Activated naive CD8-positive, alpha-beta T cell treated with anti-CD3 and anti-CD28 coated beads, Interleukin-2, amount 50 U/mL, for 16 hours (primary cell): ENCODE measurements at places on chromosomes 2 and 18.

DNA sequence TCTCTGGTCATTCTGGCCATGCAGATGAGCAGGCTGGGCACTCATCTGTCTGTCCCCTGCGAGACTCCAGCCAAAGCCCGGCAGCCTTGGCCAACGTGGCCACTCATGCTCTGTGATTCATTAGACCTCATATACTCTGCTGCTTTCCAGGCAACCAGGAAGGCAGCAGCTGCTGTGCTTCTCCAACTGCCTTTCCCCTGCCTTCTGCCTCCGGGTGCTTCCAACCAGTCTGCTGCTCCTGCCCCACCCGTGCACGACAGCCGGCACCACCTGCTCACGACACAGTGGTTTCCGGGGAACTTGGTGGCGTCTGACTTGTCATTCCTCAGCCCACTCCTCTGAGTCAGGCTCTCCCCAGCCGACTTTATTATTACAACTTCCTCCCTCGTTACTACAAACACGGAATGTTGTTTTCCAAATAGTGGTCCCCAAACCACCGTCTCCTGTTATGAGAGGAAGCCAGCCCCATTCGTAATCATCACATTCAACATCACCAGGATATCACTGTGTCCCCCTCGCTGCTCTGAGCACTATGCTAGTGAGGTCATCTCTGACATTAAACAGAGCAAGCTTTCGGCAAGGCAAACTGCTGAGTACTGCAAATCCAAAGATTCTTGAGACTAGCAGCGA, 392.4 kb downstream of the ALK start:
- no peak for DNase-seq

- DNase-seq = no peak
These were observed 24.6 kb downstream of the CROCC2 start for GRCh38 chr2:240930631-240931318.

DNA sequence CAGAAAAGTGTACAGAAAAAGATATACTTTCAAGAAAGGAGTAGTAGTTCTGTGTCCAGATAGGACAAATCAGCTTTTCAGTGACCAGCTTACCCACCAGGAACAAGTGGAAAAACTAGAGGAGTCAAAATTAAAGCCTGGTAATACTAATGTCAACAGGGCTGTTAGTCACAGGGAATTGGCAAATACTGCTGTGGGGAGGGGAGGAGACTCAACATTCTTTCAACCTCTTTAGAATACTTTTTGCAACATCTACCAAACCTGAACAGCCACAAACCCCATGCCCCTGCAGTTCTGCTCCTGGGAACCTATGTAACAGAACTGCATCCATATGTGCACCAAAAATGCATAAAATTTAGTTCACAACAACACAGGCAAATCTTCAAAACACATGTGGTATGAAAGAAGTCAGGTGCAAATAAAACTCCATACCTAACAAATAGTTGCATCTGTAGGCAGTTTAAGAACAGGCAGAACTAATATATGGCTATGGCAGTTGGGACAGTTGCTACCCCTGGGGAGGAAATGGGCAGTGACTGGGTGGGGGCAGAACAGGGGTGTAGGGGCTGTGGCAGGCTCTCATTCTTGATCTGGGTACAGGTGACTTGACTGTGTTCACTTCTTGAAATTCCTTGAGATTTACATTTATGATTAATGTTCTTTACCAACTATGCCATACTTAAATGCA, 9.7 kb downstream of the CMPK2 start:
- no peak for DNase-seq

DNA sequence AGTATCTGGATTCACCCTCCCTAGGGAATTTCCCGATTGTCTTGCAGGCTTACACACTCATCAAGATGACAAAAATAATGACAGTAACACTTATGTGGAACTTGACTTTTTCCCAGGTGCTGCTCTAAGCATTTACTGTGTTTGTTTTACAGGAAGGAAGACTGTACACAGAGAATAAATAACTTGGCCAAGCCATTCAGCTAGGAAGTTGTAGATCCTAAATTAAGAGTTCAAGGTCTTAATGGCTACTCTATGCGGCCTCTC, 549 bp upstream of the DPP4 start:
- DNase-seq = no peak

- DNase-seq = no peak
These were observed 35.7 kb downstream of the XRCC5 start for GRCh38 chr2:216144857-216145256.

DNA sequence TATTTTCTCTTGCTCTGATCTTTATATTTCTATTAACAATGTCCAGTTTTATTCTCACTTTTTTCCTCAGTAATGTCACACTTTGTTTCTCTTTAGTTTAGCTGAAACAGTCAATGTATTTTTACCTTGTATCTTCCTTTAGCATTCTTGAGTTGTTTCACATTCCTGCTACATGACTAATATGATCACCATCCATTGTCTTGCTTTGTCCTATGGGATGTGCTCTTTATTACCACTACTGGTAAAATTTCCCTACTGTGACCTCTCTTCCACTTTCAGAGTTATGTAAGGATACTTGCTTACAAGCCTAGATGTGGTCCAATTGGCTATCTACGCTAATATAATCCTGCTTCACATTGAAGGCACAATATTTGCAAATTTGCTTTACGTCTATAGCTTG, 457.9 kb downstream of the PIK3C3 start:
- no peak for DNase-seq

- DNase-seq = no peak
These were observed 32.4 kb downstream of the TMEM87B start for GRCh38 chr2:112087346-112088020.

- DNase-seq = no peak
These were observed 327.4 kb upstream of the CWC22 start for GRCh38 chr2:180334514-180334913.

- DNase-seq = no peak
These were observed 3.2 kb upstream of the NEMP2 start for GRCh38 chr2:190537765-190538164.

- DNase-seq = no peak
These were observed 37.3 kb upstream of the DNAH7 start for GRCh38 chr2:196105951-196106350.

GRCh38 chr18:25798046-25798445, 292.4 kb downstream of the SS18 start:
- no peak for DNase-seq

DNA sequence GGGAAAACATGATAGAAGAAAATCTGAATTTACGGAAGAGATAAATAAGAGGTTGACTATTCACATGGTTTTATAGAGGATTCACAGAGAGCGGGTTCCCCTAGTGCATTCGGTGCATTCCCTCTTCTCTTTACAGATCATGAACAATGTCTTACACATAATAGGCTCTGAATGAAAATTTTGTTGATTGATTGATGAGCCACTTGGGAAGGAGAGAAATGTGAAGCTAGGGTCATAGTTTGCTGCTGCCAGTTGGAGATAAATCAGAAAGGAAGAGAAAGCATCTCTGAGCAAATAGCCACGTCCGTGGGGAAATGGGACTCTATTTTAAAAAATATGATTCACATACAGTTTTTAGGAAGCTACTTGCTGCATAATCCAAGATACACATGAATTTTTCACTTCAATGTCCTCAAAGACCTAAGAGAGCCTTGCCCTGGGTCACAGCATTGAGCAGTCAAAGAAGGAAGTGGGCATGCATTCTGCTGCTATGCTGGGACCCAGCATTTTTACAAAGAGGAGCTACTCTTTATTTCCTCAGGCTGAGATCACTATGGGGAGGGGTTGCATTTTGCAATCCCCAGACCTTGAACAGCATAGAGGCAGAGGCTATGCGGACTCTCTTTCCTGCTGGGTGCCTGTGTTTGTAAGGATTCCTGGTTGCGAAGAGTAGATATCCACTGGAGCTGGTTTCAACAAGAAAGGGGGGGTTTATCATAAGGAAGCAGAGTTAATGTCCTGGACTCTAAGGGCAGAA, 395.3 kb downstream of the TSN start:
- DNase-seq = no peak

DNA sequence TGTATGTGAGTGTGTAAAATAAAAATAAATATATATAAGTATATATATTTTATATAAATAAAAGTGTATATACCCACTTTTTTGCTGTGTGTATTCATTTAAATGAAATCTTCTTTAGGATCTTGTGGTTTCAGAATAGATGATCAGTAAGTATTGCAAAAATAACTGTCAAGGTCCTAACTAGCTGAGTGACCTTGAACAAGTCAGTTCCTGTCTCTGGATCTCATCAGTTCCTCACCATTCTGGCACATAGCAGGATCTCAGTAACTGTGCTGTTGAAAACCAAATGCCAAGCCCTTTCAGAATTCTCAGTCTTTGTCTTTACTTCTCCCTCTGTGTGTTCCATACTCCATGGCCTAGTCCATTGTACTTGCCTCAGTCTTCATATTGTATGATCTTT, 115.3 kb upstream of the CXCR4 start:
- DNase-seq = no peak

GRCh38 chr2:167860082-167860481, 387.3 kb downstream of the STK39 start:
- no peak for DNase-seq

- no peak for DNase-seq
These were observed 45.6 kb downstream of the GPC1 start for GRCh38 chr2:240480834-240481623.

GRCh38 chr2:133157141-133157540, 411.1 kb downstream of the NCKAP5 start:
- no peak for DNase-seq

- no peak for DNase-seq
These were observed 40.2 kb upstream of the UBXN4 start for GRCh38 chr2:135701442-135701841.

GRCh38 chr2:119440501-119440870, 8.8 kb downstream of the TMEM37 start:
- DNase-seq = no peak

- no peak for DNase-seq
These were observed 66.8 kb upstream of the SPRED2 start for GRCh38 chr2:65499216-65499615.

- DNase-seq = no peak
These were observed 57.8 kb downstream of the RMDN2 start for GRCh38 chr2:37982847-37983246.

DNA sequence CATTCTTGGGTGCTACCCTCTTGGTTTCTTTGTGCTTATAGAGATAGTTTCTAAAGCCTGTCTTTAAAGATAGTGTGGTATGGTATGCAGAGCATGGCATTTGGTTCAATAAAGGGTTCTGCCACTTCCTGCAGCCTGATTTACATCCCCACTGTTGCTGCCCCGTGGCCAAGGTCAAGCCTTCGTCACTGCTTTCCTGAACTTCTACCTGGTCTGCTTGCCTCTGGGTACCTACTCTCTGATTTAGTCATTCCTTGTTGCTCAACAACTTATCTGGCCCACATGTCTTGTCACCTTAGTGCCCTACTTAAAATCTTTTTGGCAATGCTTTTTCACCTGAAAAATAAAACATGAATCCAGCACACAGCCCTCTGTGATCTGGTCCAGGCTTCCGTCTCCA, 352.9 kb downstream of the LPIN1 start:
- DNase-seq = no peak

- no peak for DNase-seq
These were observed 14.9 kb downstream of the COPS9 start for GRCh38 chr2:240121190-240121589.

GRCh38 chr2:227052879-227053278, 111.1 kb downstream of the COL4A4 start:
- DNase-seq = no peak

- DNase-seq = no peak
These were observed 12.5 kb upstream of the MAL start for GRCh38 chr2:95012881-95013550.

DNA sequence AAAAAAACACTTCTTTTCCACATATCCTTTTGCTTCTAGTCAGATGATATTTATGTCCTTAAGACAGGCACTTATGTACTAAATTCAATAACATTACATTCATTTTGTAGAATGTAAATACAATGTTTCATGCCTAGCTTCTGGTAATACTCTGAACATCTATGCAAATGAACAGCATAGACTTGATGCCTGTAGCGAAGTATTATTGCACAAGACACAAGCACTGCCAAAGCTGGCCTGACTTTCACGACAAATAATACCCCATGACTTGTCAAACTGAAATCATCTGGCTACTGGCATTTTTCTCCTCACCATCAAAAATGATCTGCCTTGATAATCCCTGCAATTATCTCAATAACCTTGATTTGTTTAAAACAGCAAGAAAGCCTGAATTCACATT, 101.3 kb downstream of the L3MBTL4 start:
- no peak for DNase-seq

DNA sequence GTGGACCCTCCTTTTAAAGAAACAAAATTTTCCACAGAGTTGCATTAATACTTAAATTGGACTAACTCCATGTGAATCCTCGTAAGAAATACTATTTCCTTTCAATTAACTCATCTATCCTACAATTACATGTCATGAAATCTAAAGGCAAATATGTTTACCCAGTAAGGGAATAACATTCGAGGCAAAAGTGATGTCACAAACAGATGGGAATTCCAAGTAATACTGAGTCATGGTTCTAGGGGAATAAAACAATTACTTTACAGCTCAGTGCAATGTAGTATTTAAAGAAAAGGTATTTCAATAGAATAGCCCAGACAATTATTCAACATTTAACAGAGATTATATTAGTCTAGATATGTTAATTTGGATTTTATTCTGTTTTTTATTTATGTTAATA, 205.8 kb downstream of the ZNF385B start:
- no peak for DNase-seq

DNA sequence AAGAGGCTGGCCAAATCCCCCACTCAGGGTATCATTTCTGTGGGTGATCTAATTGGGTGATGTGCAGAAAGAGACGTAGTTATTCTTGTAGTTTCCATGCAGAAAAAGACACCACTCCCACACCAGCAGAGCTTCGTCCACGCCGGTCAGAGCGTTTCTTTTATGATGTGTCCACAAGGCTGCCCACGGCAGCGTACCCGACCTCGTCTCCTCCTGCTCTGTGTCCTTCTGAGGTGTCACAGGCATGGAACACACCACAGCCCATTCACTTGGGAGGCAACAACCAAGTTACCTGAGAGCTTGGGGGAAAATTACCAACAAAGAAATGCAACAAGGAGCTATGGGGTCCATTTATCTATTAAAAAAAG, 131.3 kb downstream of the PXDN start:
- no peak for DNase-seq

DNA sequence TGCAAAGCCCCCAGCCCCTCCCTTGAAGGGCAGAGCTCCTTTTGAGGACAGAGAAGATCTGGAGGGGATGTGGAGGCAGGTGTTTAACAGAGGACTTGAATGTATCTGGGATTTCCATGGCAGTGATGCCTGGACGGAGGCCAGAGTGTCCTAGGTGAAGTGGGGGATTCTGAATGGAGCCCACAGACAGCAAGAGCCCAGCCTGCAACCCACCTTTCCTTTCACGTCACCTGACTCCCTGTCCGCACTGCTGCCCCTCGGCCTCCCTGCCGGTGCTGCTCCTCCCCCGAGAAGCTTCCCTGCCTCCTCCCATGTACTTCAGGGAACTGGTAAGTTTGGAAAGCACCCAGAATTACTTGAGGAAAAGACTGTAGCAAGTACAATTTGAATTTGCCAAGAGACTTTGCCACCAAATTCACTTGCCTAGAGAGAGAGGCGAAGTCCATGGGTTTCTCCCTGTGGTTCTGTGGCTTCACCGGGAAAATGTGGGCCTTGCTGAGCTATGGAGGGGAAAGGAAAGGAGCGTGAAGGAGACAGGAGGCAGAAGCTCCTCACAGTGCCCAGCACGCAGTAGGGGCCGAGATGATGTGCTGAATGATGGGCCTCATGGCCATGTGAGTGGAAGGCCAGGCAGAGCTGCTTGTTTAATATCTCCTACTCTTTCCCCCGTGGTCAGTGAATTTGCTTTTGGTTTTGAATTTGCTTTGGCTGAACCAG, 13.9 kb upstream of the ASPRV1 start:
- DNase-seq = no peak

GRCh38 chr2:67466734-67467133, 69.6 kb downstream of the ETAA1 start:
- no peak for DNase-seq

GRCh38 chr18:23311351-23312121, 141.6 kb upstream of the RIOK3 start:
- no peak for DNase-seq
